ENCODE measurements at places on chromosomes 2 and 18.

DNA sequence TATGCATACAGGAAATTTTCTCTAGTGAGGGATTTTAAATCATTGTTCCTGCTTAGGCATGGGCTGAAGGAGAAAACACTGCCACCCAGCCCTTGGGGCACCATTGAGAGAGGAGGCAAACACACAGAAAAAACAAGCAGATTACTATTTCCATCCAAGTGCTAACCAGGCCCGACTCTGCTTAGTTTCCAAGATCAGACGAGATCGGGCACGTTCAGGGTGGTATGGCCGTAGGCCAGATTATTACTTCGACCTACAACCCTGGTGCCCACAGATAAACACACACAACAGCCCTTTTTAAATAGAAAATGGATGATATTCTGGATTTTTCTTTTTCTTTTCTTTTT is 45.4 kb upstream of the RHOB start:
- no peak for DNase-seq

DNA sequence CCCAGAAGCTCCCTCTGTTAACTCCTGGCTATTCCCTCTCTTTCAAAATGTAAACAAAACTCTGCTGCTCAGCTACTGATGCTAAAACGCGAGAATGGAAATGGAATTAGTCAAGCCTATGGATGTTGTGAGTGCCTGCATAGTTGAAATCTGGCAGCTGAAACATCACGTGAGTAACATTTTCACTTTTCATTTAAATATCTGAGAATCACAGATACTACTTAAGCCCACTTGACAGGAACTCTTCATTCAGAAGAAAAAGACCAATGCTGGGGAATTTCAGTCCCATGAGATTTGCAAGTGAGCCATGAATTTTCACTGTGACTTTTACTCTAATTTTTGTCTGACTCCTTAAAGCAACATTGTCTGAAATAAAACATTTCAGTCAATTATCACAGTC is 215.3 kb upstream of the SESTD1 start:
- DNase-seq = no peak

GRCh38 chr2:188238386-188238785 is 53.3 kb upstream of the GULP1 start:
- no peak for DNase-seq

GRCh38 chr2:126655500-126656430 is at the start of gene GYPC:
GYPC (plus strand) TSS chr2:126656158; CDS start chr2:126656264, 106 bp downstream.
- peak; percentile 52 for DNase-seq

DNA sequence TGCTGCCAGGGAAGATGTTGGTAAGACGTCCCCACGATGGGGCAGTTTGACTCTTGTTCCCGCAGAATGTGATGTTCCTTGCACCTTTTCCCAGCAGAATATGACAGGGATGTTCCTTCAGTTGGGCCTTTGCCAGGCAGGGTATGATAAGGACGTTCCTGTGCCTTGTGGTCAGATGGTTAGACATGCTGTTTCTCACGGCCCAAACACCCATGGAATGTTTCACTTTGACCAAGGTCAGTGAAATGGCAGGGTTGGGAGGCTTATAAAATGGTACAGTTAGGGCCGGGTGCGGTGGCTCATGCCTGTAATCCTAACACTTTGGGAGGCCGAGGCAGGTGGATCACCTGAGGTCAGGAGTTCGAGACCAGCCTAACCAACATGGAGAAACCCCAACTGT is 40.3 kb upstream of the YPEL5 start:
- DNase-seq = peak; percentile 60

DNA sequence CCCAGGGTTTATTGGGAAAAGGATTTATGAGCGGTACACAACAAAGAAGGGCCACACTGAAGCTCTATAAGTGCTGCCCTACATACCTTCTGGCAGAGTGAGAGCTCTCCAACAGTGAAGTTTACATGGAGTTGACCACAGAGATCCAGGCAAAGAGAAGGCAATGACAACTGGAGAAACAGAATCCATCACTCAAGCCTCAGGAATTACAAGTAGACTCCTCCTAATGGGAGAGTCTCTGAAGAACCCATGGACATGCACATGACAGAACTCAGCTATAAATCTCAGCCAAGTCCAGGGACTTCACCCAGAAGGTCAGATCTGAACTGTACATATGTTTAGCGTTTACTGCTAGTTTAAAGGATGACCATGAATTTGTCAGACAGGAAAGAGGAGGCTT is 164.7 kb downstream of the DNAH7 start:
- DNase-seq = no peak

DNA sequence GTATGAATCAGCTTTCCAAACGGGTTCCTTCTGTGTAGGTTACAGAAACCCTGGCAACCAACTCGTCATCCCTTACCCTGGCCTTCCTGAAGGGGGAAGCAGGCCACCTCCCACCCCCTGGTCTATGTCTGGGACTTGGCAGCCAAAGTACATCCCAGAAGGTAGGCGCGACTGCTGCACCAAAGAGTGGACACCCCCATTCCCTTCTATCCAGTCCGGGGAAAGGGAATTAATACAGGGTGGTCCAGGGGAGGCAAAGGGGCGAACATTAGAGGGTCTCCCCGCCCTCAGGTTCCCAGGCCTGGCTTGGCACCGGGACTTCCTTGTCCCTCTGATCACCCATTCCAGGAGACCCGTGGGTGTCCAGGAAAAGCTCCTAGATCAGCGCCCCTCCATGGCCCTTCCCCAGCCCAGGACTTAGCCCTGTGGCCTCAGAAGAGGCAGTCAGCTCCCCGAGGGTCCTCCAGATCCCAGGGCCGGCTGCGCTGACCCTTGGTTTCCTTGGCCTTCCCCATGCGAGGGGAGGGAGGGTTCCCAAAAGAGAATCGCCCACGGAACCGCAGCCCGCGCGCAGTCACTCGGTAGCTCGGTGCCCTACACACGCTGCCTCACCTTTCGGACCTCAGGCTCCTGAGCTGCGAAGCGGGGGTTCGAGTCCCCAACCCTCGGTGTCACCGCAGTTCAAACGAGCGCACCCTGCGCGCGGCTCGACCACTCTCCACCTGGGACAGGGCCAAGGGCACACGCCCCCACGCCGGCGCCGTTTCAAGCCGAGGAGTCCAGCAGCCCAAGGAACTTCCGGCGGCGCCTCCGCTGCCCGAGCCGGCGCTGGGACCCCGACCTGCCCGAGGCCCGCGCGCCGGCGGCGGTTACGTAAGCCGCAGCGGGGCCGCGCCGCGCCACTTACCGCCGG is at the start of gene PER2:
TSS of gene PER2 (minus strand) at position 874 of the 913 bp plus-strand sequence. CDS start 10,674 bp downstream, outside the sequence.
- DNase-seq = peak; percentile 83

DNA sequence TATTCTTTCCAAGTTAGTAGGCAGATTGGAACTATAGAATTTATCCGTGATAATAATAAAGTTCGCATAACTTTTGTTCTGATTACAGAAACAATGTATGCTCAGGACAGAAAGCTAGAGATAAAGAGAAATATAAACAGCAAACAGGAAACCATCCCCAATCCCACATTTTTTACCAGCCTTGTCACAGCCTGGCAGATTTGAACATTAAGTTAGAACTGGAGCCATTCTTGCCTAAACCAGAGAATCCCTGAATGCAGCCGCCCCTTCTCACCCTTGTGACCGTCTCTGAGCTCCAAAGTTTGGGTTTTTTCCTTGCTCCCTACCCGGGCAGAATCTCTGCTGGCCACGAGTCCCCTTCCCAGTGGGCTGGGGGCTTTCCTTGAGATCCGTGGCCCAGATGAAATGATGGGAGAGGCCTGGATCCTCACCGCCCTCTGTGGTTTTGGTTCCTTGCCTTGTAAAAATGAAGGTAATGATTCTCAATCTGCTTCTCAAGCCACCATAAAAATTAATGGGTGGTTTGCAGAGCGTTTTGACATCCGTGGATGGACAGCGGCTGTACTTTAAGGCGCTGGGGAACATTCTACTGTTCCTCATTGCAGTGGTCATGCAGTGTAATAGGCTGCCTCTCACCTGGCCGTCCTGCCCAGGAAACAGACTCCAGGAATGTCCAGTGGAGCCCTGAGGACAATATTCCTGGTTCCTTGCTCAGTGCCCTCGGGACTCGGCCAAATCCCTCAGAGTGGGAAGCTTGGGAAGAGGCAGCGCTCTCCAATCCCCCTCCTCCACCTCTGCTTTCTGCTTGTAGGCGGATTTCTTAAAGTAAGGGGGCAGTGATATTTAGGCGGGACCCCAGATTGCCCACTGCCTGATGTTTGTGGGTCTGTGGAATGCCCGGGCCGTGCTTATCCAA is 1.6 kb downstream of the SH3BP4 start:
- peak; percentile 41 for DNase-seq
